Stimulated activated CD8-positive, alpha-beta memory T cell treated with anti-CD3 and anti-CD28 coated beads, Interleukin-7, amount 100 ng/mL, for 1 hour (primary cell): ENCODE measurements at places on chromosomes 13 and 19.

DNA sequence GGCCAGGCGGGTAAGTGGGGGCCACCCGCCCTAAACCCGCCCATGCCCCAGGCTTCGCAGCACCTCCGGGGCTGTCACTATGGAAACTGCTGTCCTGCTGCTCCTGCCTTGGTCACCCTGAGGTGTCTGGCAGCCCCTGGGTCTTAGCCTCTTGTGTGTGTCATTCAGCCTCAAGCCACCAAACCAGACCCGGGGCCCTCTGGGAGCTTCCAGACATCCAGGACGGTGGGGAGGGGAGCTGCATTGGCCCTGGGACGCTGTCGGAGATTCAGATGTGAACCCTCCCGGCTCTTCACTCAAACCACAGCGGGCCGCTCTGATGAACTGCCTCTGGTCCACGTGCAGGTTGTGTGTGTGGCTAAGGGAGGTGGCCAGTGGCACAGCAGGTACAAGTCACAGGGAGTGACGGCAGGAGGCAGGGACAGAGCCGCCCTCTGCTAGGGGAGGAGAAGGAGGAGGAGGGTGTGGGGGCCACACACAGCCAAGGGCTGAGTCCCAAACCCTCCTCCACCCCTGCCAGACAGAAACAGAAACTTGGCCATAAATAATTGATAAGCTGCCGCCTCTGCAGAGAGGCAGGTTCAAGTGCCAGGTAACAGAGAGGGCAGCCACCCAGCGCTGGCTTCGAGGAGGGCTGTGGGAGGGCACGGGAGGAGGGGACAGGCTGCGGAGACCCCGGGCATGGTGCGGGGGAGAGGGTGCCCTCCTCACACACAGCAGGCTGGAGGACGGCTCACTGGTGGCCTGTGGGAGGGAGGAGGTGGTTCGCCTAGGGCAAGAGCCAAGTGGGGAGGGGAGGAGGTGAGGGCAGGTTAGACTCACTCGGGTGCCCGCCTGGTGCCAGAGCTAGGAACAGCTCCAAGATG is 8.0 kb downstream of the NANOS3 start:
- DNase-seq, result no peak

GRCh38 chr13:66077132-66077689 is 1152.9 kb downstream of the PCDH9 start:
- no peak for DNase-seq

DNA sequence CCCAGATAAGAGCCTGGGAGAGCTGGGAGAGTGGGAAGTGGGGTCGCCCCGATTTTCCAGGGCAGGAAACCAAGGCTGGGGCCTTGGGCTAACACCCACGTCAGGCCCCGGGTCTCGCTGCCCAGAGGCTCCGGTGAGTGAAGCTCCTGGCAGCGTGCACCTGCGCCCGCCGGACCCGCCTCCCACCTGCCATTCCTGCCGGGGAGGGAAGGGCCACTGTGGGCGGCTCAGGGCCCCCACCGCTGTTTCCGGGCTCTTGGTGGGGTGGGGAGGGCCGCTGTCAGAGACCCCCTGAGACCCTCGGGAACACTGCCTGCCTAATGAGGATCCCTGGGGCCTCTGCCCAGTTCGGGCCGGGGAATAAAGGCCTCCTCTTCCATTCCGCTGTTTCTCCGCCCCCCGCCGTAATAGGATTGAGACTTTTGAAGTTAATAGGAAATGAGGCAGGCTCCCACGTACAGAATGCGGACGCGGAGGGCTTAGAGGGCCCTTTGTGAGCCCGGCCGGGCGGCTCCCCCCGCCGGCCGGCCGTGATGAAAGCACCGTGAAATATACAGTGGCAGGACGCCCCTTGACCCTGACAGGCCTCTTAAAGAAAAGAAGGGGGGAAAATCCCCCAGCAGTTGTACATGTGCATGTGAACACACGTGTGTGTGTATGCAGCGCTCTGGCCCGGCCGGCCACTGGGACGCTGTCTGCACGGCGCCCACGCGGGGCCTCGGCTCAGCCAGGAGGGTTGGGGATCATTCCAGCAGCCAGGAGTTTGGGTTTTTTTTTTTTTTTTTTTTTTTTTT is 33.2 kb downstream of the EFNA2 start:
- DNase-seq, result no peak

- DNase-seq, result no peak
Measured at GRCh38 chr19:13722146-13722545, 42.2 kb upstream of the MRI1 start.

DNA sequence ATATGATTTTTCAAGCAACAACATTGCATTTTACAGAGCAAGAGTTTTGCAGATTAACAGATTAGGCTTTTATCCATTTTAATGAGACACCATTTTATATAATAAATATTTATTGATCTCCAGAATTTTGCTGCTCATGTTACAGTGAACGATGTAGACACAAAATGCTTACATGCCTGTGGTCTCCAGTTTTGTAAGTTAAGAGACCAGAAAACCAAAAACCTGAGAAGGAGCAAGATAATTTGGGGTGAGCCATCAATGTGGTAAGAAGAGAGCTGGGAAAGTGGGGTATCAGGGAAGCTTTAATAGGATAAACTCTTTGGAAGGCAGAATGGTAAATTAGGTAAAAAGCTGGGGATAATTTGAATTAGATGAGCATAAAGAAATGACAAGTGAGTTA is 2100.5 kb upstream of the PCDH20 start:
- DNase-seq, result no peak

DNA sequence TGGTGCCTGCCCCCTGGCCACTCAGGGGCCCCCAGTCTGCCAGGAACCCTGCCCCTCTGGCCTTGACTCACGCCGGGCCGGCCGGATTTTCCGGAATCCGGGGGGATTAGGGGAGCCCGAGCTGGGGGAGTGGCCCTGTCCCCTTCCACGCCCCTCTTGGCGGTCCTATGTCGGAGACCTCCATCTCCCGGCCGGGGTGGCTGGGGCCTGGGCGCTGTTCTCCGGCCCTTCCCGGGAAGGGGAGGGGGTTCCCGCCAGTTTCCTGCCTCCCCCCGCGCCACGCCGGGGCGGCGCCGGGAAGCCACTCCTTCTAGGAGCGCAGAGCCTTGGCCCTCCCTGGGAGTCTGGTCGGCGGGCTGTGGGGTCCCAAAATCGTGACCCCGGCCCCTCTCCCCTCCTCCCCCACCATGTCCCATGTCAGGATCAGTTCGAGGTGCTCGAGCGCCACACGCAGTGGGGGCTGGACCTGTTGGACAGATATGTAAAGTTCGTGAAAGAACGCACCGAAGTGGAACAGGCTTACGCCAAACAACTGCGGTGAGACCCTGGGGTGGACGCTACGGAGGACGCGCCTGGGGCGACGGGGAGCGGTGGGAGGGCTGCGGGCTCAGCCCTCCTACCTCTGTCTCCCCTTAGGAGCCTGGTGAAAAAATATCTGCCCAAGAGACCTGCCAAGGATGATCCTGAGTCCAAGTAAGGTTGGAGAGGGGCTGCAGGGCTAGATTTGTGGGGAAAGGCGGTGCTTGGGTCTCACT is 1.3 kb downstream of the TRIP10 start:
- DNase-seq, result no peak

- no peak for DNase-seq
Measured at GRCh38 chr19:38731654-38732301, 12.5 kb downstream of the CAPN12 start.

GRCh38 chr19:58243351-58243750 is 14.6 kb downstream of the ZNF544 start:
- no peak for DNase-seq

DNA sequence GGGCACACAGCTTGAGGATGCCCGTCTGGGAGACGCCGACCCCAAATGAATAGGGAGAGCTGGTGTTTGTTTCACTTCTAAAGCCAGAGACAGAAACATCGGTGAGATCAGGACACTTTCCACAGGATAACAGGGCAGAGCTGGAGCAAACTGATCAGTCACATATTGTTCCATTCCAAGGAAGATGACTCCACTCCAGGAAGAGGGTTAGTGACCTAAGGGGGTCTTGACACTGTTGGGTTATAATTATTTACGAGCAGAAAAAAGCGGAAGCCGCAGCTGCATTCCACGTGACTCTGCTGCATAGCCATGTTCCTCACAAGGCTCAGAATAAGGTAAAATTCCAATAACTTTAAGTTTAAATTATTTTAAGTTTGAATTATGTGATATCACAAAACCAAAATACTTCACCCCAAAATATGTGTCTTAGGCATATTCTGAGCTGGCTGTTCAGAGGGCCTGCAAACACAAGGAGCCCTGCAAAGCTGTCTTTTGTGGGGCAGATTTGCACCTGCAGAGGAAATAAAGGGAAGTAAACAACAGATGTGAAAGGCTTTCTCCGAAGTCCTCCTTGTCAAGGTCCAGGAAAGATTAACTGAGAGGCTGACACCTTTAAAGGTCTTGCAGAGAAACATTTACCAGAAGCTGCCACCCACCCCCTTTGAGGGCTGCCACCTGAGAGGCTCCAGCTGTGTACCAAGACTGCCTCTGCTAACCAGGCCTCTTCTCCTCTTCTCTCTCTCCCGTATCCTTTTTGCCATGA is 819.2 kb downstream of the UQCRFS1 start:
- no peak for DNase-seq

DNA sequence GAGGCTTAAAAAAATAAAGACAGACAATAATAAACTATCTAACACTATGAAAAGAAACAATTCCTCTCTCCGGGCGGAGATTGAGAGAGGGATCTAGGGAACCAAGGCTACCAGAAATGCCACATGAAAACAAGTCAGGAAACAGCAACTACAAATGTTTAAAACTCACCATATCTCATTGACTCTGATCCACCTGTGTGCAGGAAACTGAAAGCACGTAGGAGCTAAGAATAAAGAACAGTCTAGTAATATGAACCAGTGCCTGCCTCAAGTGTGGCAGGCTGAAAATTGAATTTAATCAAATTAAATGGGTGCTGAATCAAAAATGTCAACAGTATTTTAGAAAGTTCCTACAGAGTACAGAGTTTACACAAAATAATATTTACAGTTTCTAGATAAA is 1701.0 kb downstream of the SLITRK5 start:
- DNase-seq, result no peak

GRCh38 chr13:67620665-67621064 is 390.5 kb upstream of the PCDH9 start:
- DNase-seq, result no peak

DNA sequence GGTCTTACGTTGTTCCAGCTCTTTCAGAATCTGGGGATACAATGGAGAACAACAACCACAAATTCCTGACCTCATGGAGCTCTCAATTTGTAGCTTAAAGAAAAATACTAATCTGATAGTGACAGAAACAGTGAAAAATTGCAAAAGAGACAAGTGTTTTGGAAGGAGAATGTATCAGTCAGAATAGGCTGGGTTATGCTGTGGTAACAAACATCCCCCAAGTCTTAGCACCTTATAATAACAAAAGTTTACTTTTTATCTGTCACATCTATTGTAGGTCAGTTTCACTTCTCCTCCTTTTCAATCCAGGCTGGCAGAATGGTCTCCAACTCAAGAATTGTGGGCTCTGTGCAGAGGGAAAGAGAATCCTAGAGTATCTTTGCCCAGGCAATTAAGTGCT is 9.5 kb downstream of the FAM187B start:
- no peak for DNase-seq

- no peak for DNase-seq
Measured at GRCh38 chr19:46180701-46181387, 32.8 kb downstream of the IGFL2 start.

DNA sequence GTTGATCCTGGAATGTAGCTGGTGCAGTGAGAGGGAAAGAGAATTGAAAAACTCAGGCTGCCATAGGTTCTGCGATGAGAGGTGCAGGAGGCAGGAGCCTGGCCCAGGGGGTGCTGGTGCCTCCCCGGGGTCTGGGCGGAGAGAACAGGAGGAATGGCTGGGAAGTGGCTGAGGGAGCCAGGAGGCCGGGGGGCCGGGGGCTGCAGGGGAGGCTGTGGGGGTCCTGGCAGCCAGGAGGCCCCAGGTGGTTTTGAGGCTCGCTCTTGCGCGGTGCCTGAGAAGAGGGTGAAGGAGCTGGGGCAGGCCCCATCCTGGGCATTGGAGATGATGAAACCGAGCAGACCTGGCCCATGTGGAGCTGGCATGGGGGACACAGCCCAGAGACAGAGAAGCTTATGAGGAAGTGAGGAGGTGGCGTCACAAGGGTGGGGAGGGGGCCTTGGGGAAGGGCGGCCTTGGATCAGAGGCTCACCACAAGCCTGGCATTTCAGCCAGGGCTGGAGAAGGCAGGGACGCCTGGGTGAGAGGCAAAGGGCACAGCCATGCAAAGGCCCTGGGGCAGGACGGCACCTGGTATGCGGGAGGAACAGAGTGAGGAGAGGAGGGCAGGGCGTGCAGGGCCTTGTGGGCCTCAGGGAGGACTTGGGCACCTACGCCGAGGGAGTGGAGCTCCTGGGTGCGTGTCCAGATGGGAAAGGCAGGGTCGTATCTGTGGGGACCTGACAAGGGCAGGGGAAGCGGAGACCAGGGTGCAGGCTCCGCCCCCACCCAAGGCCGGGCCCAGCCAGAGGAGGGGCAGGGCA is 1.3 kb upstream of the TEKTIP1 start:
- DNase-seq, result no peak

GRCh38 chr19:29714953-29715700 is at the start of gene C19orf12:
C19orf12 (minus strand) TSS chr19:29715261; CDS start chr19:29708413, 6,848 bp downstream.
- peak; percentile 37 for DNase-seq

- no peak for DNase-seq
Measured at GRCh38 chr13:64206430-64207225, 2791.0 kb upstream of the PCDH20 start.

DNA sequence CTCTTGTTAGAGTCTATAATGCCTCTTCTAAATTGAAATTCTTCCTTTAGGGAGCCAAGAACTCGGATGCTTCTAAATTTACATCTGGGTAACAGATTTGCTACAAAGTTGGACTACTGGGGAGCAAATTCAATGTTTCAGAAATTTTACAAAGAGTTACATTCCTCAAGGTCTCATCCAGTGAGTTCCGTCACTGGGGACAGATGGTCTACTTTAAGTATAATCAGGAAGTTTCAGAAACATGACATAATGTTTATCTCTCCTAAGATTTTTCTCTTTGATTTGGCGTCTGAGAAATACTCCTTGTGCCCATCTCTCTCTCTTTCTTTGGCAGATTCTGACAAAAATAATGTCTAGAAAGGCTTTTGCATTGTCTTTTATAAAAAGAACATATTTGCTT is 81.5 kb upstream of the MBNL2 start:
- DNase-seq, result no peak

DNA sequence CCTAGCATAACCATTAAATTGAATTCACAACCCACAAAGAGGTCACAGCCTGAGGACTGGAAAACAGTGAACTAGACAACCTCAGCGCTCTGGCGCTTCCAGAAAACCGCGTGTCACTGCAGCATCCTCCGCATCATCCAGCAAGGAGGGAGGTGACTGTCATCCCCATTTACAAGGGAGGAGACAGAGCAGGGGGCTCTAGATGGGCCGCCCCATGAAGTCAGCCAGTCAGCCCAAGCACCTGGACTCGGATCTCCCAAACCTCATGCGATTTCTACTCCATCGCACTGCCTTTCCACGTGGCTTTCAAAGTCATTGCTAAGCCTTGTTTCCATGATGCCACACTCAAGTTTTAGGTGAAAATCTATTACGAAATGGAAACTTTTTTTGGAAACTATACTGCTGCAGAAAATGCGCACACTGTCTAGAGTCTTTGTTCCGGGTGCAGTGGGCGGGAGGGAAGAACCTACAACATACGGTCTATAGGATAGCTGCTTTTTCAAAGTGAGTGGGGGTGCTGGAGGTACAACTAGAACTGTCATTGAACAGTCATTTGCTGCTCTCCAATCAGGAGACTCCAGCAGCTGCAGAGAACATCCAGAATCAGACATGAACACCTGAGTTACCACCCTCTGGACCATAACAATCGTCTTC is 2.8 kb downstream of the AP3D1 start:
- DNase-seq, result no peak
